ENCODE measurements at places on chromosomes 7 and 10.
A peak's percentile ranks its signal among the peaks of the same experiment; 100 is the strongest.

DNA sequence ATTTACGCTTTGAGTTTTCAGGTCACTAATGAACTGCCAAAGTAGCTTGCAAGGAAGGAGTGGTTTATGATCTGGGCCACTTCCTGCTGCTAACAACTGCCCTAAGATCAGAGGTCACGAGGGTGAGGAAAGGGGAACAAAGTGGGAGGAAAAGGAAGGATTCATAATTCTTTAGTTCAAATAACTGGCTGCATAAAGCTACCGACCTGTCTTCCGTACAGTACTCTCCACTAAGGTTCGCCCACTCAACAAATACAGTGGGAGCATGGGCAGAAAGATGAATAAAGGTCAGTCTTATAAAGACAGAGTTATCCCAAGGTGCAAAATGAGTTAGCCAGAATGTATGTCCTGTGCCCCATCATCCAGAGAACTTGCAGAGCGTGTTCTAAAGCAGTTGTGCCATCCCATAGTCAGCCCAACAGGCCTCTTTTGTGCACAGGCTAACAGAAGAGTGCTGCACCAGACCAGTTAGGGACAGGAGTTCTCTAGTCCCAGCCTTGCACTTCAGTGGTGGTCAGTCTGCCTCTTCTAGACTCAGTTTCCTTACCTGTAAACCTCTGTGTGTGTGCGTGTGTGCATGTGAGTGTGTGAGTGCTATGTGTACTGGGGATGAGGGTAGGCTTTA lies 65.9 kb downstream of the CREB3L2 start:
- DNase-seq = peak; percentile 89

DNA sequence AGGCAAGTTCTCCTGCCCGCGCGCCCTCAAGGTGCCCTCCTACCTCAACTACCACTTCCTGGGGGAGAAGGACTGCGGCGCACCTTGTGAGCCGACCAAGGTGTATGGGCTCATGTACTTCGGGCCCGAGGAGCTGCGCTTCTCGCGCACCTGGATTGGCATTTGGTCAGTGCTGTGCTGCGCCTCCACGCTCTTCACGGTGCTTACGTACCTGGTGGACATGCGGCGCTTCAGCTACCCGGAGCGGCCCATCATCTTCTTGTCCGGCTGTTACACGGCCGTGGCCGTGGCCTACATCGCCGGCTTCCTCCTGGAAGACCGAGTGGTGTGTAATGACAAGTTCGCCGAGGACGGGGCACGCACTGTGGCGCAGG lies 1.4 kb downstream of the FZD1 start:
- no peak for DNase-seq

GRCh38 chr7:64867863-64868440 lies 35.1 kb upstream of the ZNF273 start:
- DNase-seq = no peak

DNA sequence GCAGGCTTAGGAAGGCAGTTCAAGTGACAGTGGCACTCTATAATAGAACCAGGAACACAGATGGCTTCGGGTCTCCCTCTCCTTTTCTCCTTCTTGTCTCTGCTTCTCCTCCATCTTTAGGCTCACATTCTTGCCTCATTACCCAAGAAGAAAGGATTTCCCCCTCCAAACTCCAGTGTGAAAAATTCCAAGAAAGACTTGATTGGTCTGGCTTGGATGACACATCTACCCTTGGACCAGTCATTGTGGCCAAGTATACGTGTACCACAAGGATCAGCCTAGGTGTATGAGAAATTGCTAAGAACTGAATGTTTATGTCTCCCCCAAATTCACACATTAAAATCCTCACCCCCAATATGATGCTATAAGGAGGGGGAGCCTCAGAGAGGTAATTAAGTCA lies 53.9 kb downstream of the PRTFDC1 start:
- no peak for DNase-seq

GRCh38 chr7:107667341-107667740 lies 6.7 kb downstream of the SLC26A4 start:
- no peak for DNase-seq
